Fibroblast of upper back skin (primary cell): ENCODE measurements at places on chromosomes 13 and 19.

DNA sequence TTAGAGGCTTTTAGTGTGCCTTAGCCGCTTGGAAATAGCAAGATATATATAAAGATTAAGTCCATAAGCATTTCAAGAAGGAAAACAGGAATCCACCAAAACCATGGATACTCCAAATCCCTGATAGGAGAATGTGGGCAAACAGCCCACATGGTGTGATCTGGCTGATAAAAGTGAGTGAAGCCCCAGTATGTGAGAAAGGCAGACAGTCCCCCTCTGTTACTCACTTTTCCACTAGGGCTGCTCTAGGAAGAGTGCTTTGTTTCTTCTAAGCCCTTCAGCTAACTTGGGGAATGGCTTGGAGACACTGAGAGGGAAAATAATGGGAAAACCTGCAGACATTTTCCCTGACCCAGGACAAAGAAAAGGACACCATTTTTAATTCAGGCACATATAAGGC is 802.3 kb upstream of the PRR20A start:
- no peak for DNase-seq

DNA sequence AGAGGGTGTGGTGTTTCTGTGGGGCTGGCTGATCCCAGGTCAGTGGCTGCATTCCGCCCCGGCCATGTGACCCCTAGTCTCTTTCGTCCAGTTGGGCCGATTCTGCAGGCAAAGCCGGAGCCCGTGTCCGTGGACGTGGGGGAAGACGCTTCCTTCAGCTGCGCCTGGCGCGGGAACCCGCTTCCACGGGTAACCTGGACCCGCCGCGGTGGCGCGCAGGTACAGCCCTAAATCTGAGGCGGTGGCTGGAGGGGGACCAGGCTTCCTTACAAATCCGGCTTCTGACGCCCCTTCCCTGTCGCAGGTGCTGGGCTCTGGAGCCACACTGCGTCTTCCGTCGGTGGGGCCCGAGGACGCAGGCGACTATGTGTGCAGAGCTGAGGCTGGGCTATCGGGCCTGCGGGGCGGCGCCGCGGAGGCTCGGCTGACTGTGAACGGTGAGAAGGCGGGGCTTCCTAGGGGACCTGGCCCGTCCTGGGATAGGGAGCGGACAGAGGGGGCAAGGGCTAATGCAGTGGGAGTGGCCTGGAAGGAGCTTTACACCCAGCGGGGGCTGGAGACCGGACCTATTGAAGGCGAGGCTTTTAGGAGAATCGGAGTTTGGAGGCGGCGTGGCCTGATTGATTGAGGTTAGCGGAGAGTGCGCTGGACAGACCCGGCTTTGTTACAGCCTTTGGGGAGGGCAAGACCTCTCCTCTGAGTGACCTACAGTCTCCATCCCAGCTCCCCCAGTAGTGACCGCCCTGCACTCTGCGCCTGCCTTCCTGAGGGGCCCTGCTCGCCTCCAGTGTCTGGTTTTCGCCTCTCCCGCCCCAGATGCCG is 4.3 kb downstream of the KIRREL2 start:
- DNase-seq = no peak

- no peak for DNase-seq
Measured at GRCh38 chr13:114219392-114219791, 15.3 kb upstream of the CDC16 start.

GRCh38 chr19:51811344-51811743 is 16.4 kb downstream of the FPR3 start:
- no peak for DNase-seq

DNA sequence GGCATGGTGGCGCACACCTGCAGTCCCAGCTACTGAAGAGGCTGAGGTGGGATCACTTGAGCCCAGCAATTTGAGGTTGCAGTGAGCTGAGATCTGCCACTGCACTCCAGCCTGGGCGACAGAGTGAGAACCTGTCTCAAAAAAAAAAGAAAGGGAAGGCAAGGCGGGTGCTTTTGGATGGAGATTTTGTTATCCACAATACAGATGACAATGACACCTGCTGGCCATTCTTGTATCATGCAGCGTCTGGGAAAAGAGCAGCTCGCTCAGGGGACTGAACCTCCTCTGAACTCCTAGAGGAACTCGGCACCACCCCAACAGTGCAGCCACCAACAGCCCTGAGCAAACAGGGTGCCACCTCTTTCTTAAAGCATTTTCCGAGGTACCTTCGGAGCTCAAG is 22.8 kb downstream of the HAUS8 start:
- DNase-seq = peak; percentile 51

DNA sequence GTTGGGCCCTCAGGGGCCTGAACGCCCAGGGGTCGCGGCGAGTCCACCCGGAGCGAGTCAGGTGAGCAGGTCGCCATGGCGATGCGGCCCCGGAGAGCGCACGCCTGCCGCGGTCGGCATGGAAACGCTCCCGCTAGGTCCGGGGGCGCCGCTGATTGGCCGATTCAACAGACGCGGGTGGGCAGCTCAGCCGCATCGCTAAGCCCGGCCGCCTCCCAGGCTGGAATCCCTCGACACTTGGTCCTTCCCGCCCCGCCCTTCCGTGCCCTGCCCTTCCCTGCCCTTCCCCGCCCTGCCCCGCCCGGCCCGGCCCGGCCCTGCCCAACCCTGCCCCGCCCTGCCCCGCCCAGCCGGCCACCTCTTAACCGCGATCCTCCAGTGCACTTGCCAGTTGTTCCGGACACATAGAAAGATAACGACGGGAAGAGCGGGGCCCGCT is at the start of gene CCNA1:
Gene CCNA1 (plus strand): TSS at position 390 of the 439 bp plus-strand sequence. CDS start 562 bp downstream, outside the sequence.
- no peak for DNase-seq

DNA sequence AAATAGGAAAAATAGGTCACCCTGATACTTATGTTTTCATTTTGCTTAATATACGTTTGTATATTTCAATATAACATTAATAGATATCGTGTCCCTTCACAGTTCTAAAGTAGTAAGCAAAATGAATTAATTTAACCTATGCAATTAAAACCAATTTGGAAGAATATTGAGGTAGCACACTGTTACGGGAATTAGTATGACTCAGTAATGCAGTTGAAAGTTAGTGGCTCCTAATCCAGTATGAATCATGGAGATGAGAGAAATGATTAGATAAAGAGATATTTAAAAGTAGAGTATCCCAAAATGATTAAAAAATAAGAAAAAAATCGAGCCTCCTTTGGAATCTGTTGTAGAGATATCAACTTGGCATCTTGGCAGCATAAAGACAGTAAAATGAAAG is 177.0 kb upstream of the SLITRK6 start:
- no peak for DNase-seq

- DNase-seq = peak; percentile 75
Measured at GRCh38 chr13:96821381-96821780, 172.9 kb downstream of the OXGR1 start.

- DNase-seq = peak; percentile 0
Measured at GRCh38 chr13:71079638-71080037, 787.4 kb downstream of the DACH1 start.

GRCh38 chr19:9445037-9445436 is 9.7 kb upstream of the ZNF266 start:
- no peak for DNase-seq

DNA sequence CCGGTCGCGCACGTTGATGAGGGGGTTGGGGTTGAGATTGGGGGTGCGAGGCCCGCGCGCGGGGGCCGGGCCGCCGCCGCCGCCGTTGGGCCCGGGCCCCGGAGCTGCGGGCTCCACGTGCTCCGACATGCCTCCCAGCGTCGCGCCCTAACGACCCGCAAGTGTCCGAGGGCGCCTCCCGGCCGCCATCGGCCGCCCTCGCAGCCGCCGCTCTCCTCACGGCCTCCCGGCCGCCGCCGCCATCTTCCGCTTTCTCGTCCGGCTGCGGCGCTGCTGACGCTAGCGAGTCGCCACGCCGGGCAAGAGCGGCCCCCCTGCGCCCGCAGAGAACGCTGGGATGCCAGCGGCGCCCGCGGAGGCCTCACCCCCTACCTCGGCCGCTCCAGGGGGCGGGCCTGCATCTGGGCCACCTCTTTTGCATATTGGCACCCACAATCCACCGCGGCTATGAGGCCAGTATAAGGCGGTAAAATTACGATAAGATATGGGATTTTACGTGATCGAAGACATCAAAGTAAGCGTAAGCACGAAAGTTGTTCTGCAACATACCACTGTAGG is at the start of gene TMEM259:
Gene TMEM259 (minus strand): TSS at position 256 of the 558 bp plus-strand sequence. CDS start 127 bp downstream, at position 129.
- DNase-seq = peak; percentile 98

DNA sequence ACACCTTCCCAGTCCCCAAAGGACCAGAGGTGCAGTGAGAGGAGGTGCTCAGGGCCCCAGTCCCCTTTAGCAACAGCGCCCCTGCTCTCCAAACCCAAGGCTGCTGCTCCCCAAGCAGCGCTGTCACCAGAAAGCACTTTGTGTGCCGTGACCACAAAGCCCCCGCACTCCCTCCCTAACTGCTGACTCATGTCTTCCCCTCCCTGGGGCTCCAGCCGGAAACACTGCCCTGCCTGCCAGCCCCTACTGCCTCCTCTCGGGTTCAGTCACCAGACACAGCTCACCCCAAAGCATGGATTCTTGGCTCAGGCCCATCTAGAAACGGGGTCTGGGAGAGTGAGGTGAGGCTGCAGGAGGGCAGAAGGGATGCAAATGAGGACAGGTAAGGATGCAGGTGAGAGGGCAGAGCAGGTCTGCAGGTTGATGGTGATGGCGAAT is 4.9 kb upstream of the TNFSF14 start:
- DNase-seq = peak; percentile 74

GRCh38 chr13:75636436-75637180 is 478 bp downstream of the LMO7 start:
- DNase-seq = no peak

GRCh38 chr19:11400798-11401197 is 16.7 kb upstream of the EPOR start:
- DNase-seq = no peak

- DNase-seq = no peak
Measured at GRCh38 chr19:13742756-13743155, 21.6 kb upstream of the MRI1 start.
